ENCODE measurements at places on chromosomes 4 and X.

GRCh38 chrX:10217198-10217597 is 60.4 kb downstream of the CLCN4 start:
- DNase-seq, result no peak

GRCh38 chrX:121781991-121782390 is 734.6 kb downstream of the GLUD2 start:
- DNase-seq, result no peak

GRCh38 chr4:117823388-117823787 is 210.9 kb upstream of the NDST3 start:
- DNase-seq, result no peak

DNA sequence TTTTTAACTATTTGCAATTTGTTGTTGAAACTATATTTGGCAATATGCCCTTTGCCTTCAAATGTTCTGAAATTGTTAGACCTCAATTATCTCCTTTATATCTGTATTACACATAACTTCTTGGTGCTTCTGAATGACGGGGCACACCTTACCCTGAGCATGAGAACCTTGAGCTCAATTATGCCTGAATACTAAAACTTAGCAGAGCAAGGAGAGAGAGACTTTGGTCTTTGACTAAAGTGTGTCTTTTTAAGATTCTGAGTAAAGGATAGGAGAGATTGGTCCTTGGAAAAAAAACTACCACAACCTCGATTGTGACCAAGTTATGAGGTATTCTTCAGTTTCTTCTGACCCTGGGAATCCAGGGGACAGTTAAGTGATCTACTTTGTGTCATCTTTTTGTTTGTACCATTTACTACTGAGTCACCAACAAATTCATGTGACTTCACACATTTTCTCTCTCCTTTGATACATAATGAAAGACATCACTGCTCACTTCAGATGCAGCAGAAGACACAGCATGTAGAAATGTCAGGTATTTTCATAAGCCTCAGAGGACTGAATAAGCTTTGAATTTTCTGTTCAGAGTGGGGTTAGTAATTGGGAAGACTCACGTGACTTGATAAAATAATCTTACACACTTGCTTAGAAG is 51.4 kb downstream of the PTTG2 start:
- no peak for DNase-seq

DNA sequence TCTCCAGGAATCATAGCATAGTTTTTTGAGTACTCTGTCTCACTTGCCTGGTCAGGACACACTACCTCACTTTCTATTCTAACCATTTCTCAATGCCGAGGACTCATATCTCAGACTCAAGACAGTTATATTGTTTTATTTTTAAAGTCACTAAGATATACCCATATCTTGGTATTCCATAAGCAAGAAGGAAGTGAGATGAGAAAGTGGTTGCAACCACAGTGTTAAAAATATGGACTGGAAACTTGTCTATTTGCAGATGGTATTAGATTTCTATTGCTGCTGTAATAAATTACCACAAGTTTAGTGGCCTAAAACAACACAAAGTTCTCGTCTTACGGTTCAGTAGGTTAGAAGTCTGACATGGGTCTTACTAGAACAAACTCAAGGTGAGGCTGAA is 344.8 kb upstream of the MAGEB2 start:
- no peak for DNase-seq
